CD4-positive, alpha-beta T cell treated with Interleukin-4 for 1 hour (primary cell): ENCODE measurements at places on chromosomes 2 and 18.

- no peak for DNase-seq
Measured at GRCh38 chr2:221896505-221897151, 324.5 kb upstream of the EPHA4 start.

- no peak for DNase-seq
Measured at GRCh38 chr2:100344433-100344832, 22.1 kb upstream of the LONRF2 start.

DNA sequence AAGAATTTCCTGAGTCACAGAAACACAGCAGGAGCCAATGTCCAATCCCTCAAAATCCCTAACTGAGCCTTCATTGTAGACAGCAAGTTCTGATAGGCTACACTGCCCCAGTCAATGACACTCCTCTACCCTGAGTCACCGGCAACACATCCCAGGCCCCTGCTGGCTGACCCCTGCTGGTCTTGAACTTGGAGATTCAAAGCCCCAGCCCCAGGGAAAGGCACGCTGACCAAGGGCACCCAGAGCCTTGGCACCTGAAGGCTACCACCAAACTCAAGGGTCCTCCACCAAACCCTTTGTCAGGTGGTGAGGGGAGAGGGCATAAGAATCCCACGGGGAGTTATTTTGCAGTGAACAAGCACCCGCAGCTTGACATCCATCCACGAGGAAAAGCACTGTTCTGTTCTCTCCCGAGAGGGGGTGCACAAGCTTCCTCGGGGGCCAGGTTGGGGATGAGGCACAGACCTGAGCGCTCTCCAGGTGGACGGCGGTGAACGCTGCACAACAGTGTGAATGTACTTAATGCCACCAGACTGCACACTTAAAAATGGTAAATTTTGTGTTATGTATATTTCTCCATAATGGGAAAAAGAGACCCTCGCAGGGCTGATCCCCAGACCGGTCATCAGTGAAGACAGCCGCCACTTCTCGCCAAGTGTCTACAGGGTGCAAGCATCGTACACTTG is 46.9 kb downstream of the TFCP2L1 start:
- DNase-seq, result no peak

DNA sequence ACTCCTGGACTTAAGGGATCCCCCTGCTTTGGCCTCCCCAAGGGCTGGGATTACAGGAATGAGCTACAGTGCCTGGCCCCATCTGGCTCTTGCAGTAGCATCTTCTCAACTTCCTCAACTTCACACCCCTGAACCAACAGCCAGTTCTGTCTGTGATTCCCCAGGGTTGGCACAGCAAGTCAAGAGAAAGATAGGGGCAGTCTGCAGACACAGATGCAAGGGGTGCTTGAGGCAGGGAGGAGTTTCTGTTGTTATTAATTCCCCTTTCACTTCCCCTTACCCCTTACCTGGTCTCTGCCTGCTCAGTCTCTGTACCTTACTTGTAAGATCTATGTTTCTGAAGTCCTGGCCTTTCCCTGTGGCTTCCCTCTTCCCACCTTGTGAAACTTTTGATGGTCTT is 54.1 kb upstream of the MEX3C start:
- DNase-seq, result no peak

DNA sequence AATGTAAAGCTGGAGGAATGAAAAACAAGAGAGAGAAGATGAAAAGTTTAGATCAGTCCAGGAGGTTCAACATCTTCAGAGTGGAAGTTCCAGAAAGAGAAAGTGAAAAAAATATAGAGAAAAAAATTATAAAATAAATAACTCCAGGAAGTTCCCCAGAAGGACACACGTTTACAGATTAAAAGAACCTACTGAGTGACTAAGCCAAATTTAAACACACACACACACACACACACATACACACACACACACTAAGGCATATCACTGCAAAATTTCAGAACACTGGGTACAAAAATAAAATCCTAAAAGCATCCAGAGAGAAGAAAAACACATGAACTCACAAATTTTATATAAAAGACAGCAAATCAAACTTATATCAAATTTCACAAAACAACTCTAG is 85.9 kb upstream of the PMAIP1 start:
- DNase-seq, result no peak

DNA sequence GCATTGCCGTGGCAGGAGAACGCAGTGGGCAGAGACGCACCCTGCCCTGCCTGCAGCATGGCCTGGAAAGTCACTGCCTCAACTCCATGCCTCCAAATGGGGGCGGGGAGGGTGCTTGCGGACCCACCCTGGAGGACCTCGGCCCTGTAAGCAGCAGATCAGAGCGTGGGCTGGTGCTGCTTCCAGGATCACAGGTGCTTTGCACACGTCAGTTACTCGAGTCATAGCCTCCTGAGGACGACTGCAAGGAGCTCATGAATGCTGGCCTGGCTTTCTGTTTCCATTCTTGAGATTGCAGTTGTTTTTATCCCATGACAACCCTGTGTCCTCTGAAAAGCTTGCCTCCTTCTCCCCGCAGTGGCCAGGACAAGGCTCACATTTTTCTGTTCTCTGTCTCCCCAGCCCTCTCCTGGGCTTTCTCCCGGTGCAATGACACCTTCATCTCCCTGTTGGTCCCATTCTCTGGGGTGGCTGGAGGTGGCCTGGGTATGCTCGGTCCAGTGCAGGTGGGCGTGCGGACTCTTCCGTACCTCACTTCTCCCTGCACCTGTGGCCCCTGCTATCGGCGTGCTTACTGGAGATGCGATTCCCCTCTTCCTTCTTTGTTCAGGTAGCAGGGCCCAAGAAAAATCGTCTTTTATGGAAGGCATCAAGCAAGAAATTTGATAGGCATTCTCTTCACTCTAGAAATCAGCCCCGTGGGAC is 208.0 kb downstream of the GBX2 start:
- DNase-seq, result no peak

GRCh38 chr2:128263902-128264331 is 54.8 kb downstream of the HS6ST1 start:
- no peak for DNase-seq

- DNase-seq, result no peak
Measured at GRCh38 chr18:12092398-12093229, 1.0 kb upstream of the ANKRD62 start.

- DNase-seq, result no peak
Measured at GRCh38 chr2:43313642-43314017, 87.2 kb upstream of the ZFP36L2 start.

GRCh38 chr18:76446321-76447257 is 48.5 kb downstream of the ZNF516 start:
- DNase-seq, result no peak

DNA sequence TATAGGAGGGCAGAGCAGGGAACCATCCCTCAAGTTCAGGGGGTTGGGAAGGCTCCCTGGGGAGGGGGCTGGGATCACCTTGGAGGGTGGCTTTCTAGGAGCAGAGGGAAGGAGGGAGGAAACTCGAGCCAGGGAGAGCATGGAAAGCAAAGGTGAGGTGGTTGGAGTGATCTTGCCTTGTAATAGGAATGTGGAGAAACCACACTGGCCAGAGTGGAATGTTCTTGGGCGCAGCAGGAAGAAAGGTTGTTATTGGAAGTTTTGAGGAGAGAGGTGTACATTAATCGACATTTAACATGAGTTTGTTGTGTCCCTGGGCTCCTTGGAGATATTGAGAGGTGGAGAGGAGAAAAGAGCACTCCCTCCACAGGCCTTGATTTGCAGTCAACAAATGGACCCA is 272.2 kb downstream of the PRKCE start:
- no peak for DNase-seq

GRCh38 chr18:5604778-5605177 is 61.0 kb upstream of the EPB41L3 start:
- DNase-seq, result no peak

DNA sequence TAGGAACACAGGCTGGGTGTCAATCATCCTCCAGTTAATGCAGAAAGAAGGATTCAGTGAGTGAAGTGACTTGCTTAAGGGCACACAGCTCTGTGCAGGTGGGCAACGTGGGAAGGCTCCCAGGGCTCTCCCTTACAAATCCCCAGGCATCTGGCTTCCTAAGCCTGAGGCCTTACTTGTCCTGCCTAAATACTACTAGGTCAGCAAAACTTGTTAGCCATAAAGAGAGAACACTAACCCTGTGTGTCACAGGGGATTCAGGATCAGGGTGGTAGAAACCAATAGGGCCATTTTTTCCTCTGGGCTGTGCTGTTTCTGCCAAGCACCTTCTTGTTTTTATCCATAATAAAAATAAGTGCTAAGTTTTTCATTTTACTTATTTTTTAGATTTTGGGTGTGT is 55.0 kb downstream of the GATA6 start:
- DNase-seq, result no peak

DNA sequence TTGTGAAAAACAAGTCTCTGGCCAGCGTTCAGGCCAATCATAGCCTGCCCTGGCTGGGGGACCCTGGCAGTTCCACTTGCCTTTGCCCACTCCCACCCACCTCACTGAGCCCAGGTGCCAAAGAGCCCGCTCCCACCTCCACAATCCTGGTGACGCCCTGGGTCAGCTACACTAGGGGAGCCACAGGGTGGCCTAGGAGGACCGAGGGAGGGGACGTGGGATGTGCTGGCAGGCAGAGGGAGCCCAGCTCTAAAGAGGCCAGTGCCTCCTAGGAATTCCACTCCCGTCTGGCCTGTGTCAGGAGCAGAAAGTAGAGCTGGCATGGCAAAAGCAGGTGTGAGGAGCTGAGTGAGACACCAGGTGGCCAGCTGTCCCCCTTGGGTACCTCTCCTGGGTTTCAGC is 49.3 kb downstream of the TNS1 start:
- DNase-seq, result no peak

GRCh38 chr18:2049986-2050385 is 521.3 kb downstream of the METTL4 start:
- DNase-seq, result no peak

DNA sequence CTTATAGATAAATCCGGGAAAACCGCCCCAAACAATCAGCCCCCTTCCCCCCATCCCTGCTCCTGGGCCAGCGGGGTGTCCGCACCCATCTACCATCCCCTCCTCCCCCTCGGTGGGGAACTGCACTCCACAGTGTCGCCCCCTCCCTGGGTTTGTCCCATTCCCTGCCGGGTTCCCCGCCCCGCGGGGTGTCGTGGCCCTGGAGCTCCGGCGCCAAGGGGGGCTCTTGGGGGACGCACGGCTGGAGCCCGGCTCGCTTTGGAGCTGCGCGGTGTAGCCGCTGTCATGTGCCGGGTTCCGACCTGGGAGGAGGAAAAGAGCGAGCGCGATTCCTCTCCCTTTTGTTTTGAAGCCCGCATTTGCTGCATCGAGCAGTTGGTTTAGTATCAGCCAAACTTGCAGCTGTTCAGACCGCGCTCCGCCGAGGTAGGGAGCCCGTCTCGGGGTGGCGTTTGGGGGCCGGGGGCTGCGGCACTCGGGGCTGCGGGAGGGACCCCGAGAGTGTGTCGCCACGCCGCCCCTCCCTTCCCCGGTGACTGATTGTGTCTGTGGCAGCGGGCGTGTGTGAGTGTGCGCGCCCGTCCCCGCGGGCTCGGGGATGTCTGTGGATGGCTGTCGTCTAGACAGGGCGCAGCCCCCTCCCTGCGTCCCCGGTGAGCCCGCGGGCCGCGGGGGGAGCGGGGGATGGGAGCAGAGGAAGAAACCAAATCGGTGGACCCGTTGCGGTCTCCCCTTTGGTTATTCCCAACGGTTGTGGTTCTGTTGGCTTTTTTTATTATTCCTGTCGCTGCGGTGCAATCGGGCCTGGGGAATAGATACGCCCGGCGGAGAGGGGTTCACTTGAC is 797 bp downstream of the CTIF start:
- peak; percentile 10 for DNase-seq

DNA sequence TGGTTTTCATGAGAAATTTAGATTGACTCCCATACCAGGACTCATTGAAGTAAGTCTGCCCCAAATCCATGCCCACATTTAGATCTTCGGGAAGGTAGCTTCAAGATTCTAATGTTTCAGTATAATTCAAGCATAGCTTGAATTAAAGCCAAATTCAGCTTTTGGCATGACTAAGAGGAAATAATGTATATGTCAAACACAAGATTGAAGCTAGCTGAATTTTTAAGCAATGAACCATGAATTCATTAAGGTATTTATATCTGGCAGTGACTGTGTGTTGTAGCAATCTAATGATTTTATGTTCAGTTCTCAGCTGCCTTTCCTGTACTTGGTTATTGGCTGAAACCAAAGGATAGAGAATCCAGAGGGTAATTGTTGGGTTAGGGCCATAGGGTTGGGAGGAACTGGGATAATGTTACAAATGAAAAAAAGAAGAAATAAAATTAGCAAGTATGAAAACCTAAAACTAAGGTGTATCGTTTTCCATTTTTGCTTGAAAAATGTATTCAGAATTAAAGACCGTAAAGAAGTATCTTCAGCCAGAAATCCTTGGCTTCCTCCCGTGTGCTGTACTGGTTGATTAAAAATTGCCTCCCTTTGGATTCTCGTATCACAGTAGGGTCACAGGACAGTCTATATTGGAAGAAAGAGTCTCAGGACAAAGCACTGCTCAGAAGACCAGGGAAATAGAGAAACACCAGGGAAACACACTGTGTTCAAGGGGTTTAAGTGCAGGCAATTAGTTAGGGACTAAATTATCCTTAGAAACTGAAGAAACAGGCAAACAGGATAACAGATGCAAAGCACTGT is 119.0 kb upstream of the FN1 start:
- no peak for DNase-seq

- no peak for DNase-seq
Measured at GRCh38 chr2:383888-384287, 96.0 kb upstream of the ALKAL2 start.

DNA sequence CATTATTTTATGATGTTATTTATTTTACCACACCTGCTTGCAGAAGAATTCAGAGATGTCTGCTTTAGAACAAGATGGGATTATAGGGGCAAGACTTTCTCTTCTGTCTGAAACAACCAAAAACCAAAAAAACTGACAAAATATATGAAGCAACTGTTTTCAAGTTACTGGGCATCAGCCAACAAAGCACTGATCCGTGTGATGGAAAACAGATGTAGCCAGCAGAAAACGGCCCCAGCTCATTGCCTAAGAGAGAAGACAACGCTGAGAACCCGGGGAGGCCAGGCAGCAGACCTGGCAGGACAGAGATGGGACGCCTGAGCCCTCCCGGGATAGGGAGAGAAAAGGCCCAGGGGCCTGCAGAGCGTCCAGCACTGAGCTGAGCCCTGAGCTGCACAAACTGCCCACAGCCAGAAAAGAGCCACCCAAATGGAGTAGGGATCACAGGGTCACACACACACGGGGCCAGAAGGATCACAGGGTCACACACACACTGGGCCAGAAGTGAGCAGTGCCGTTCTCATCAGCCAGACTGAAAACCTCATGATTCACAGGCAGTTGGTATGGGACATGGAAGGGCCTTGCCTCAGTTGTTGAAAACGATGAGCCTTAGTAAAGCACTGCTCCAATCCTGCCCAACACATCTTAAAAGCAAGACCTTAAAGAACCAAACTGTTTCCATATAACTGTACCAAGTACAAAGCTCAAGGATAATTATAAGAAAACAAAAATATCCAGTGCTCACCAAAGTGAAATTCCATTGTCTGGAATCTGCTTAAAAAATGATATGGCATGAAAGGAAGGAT is 12.1 kb downstream of the PXDN start:
- DNase-seq, result no peak

GRCh38 chr2:10495988-10496313 is 47.8 kb upstream of the ODC1 start:
- DNase-seq, result no peak
